ENCODE measurements at places on chromosomes 12 and 14.

GRCh38 chr12:13211191-13211858 lies 14.8 kb downstream of the EMP1 start:
- DNase-seq, result no peak

GRCh38 chr12:87217491-87217890 lies 811.7 kb downstream of the C12orf50 start:
- no peak for DNase-seq

GRCh38 chr12:128810182-128811127 lies 13.3 kb downstream of the SLC15A4 start:
- peak; percentile 87 for DNase-seq

- no peak for DNase-seq
Observed at GRCh38 chr14:99728231-99728920, 44.3 kb downstream of the CYP46A1 start.

GRCh38 chr14:104117341-104118005 lies 20.9 kb upstream of the KIF26A start:
- no peak for DNase-seq

DNA sequence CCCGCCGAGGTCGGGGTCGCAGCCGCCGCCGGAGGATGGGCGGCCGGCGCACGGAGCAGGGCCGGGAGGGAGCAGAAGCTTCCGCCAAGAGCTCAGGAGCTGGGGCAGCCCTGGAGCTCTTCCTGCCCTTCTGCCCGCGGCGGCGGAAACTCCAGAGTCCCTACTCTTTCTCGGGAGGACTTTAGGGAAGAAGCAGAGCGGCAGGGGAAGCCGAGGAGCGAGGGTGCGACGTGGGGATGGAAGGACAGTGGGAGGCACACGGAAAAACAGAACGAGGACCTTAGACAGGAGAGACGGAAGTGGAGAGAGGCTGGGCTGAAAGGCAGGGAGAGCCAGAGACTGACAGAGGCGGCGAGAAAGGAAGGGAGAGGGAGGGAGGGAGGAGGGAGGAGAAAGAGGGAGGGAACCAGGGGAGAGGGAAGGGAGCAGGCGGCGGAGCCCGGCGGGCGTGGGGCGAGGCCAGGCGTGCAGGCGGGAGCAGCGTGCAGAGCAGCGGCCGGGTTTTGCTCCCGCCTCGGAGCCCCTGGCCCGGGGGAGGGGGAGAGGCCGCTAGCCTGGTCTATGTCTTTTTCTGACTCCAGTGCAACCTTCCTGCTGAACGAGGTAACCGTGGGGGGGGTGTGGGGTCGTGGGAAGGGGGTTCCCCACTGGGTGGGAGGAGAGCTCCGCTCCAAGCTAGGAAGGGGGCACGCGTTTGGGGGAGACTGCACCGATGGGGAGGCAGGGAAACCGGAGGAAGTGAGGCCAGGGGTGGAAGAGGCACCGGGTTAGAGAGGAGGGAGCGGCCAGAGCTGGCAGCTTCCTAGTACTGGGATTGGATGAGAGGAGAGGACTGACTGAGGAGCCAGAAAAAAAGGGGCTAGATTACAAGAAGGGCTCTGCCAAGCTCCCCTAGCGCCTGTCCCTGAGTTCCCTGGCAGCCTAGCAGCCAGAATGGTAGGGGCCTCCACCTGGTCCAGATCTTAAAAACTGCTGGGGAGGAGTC lies 2.9 kb upstream of the CACNB3 start:
- peak; percentile 62 for DNase-seq

DNA sequence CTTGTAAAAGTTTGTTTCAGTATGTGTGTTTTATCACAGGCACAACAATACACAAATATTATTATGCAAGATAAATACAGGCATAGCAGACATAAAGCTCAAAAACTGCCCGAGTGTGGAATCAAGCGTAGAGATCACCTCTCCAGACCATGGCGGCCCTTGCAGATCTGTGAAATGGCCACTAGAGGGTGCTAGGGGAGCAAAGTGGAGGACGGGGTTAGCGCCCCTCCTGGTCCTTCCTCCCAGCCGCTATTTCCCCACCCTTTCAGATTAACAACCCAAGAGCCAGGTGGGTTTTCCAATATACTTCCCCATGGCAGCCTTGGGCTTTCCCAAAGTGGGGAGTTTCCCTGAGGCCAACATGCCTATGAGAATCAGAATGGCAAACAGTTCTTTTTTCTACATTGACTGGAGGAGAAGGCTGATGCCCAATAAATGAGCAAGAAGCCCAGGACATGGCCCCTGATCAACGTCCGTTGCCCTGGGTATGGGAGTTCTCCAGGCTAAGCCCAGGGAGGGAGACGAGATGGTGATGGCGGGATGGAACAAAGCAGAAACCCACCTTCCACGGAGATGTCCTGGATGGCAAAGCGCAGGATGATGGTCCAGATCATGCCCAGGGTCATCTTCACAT lies 67.4 kb downstream of the ACTN1 start:
- peak; percentile 82 for DNase-seq

DNA sequence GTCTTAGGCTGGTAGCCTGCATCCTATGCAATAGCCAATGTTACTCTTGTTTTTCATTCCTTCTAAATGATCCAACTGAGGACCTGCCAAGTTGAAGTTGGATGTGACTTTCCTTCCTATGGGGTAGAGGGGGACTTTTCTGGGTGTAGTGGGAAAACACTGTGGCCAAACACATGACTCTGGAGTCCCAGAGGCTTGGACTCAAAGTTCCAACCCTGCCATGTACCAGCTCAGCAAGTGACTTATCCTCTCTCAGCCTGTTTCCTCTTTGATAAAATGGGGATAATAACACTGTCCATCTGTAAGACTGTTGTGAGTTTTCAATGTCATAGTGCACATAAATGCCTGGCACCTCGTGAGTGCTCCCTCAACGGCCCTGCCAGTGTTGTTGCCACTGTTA lies 97.0 kb downstream of the ZFP36L1 start:
- DNase-seq, result no peak

DNA sequence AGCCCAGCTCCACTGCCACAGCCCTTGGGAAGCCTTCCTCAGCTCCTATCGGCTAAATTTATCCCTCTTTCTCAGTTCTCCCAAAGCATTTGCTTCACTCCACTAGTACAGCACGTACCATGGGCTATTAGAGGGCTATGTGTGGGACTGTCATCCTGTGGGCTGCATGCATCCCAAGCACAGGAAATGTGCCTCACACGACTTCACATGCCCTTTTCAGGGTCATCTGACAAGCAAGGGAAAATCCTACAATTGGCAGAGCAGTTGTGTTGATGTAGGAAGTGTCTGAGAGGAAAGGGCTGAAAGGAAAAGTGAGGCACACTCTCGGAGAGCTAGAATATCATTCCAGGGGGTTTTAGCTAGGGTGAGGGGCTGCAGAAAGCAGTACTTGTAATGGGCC lies 47.6 kb downstream of the NINJ2 start:
- DNase-seq, result no peak

GRCh38 chr12:3670083-3670620 lies 82.8 kb downstream of the CRACR2A start:
- DNase-seq, result no peak

GRCh38 chr12:132239392-132239791 lies 90.0 kb downstream of the GALNT9 start:
- no peak for DNase-seq

Measured in GM12865 (cell line).